Fibroblast of pulmonary artery (primary cell): ENCODE measurements at places on chromosomes 5 and 9.

GRCh38 chr9:136823136-136824046 lies 15.6 kb downstream of the RABL6 start:
- DNase-seq, result no peak

GRCh38 chr9:127664324-127664677 lies 42.5 kb upstream of the CFAP157 start:
- no peak for DNase-seq

DNA sequence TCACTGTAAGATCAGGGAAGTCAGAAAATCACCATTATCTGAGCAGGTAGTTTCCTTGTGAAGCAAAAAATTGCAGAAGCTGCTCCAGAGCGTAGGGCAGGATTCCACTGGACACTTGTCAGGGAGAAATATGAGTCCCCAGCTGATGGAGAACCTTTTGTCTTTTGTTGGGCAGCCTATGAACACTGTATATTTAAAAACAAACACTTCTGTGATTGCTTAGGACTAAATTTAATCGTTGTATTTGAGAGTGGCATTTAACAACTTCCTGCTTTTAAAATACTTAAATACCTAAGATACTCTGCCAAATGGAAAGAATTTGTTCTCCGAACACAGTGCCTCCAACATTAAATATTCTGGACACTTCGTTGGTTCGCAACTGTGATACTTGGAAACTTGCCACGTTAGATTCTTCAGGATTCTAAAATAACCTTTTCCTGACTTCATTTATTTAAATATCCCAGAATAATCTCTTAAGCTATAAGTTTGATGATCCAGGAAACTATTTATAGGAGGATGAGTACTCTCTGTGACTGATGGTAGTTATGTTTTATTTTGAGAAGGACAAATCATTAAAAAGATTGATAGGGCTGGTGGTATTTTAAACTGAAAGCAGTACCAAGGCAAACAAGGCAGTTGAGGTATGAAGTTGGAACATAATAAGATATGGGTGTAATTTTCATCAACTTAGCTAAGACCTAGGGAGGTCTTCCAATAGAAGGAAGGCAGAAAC lies 2.7 kb upstream of the HSPA4 start:
- peak; percentile 32 for DNase-seq

GRCh38 chr5:121218086-121218485 lies 633.6 kb upstream of the FTMT start:
- no peak for DNase-seq

DNA sequence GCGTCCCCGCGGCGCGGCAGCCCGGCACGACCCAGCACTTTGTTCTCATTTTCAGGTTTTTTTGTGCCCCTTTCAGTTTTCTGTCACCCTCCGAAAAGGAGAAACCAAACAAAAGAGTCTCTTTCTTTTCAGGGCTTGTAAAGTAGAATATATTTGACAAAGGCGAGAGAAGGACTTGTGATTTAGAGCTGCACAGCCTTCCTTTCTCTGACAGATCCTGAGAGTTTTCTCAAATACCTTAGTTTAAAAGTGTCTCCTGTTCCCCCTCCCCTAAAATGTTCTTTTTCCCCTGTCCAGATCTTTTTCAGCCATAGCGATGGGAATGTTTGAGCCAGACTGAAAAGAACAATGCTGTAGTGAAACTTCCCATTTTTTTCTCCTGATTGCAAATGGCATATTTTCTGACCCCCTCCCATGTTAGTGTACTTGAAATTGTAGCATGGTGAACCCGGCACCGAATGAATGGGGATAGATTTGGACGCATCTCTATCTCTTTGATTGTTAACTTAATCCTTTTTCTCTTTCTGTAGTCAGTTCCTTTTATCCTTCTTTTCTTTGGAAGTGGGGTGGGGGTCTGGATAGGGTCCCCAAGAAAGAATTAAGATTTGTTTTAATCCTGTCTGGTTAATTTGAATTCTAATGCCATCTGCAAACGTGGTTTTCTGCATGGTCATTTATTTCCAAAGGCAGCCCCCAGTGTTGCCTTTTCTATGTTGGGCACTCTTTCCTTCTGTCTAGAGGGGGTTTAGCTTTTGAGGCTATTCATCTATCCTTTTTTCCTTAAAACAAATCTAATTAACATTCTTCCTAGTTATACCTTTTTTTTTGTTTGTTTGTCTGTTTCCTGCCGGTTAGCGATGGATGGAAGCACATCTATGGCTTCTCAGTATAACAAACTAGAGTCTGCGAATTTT lies 2.2 kb downstream of the ZSWIM6 start:
- no peak for DNase-seq

DNA sequence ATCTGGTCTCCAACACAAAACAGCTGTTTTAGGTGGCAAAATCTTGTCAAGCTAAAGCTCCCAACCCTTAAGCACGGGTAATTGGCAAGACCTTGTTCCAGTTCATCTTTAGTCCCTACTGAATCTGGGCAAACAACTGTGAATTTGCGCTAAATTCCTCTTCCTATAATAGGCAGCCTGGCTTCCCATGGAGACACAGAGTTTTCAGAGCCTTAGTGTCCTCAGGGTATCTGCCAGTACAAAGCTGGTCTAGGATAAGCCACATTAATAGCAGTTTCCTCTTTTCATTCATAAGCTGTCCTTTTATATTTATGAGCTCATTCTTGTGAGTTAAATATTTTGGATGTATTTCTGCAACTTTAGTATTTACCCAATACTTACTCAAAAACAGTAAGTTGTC lies 59.5 kb downstream of the FGF10 start:
- DNase-seq, result no peak

DNA sequence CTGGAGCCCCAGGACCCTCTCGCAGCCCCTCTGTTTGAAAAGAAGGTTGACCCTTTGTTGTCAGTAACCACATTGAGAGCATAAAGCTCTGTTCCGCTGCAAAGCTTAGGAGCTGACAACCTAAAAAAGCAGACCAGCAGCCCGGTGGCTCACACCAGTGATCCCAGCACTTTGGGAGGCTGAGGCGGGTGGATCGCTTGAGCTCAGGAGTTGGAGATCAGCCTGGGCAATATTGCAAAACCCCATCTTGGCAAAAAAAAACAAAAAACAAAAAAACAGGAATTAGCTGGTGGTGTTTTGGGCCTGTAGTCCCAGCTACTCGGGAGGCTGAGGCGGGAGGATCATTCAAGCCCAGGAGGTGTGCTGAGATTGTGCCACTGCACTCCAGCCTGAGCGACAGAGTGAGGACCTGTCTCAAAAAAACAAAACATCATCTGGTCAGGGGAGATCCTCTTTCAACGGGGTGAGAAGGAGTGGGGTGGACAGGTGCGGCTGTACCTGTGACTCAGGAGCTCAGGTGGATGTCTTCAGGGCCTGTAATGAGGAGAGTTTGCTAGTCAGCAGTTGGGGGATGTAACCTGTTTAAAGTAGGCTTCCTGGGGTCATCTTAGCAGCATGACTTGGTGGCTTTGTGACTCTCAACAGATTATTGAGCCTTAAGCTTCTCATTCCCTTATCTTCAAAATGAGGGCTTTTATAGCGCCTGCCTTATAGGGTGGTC lies 694 bp upstream of the REEP2 start:
- DNase-seq, result no peak

- peak; percentile 63 for DNase-seq
Observed at GRCh38 chr5:96209829-96210228, 223.2 kb downstream of the PCSK1 start.

GRCh38 chr5:150789450-150789849 lies 10.9 kb downstream of the SMIM3 start:
- no peak for DNase-seq

- DNase-seq, result no peak
Observed at GRCh38 chr9:16112116-16112515, 559.3 kb downstream of the CCDC171 start.

DNA sequence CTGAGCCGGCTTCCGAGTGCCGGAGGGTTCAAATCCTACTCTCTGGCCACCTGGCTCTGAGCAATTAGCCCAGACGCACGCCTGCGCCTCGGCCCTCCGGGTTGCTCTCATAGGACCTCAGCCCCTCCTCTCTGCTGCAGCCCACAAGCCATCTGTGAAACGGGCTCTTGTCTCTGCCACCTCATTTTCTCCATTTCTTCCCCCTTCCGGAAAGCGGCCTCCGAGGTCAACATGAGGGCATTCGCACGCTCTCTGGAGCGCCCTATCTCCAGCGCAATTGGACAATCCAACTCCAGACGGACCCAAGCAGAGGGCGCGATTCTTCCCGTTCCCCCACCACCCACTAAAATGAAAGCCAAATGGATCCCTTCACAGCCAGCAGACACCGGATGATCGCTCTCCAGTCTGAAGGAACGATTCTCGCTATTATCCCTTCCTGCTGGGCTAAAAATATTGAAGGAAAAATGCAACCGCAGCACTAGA lies 41.5 kb downstream of the VAV2 start:
- peak; percentile 60 for DNase-seq

GRCh38 chr5:126499853-126500342 lies 76.7 kb downstream of the GRAMD2B start:
- DNase-seq, result peak; percentile 39

- DNase-seq, result peak; percentile 64
Observed at GRCh38 chr9:128927731-128928411, 7.1 kb downstream of the PHYHD1 start.

- DNase-seq, result no peak
Observed at GRCh38 chr5:22063717-22064116, 789.4 kb downstream of the CDH12 start.

- no peak for DNase-seq
Observed at GRCh38 chr9:89006996-89007967, 16.0 kb downstream of the S1PR3 start.

- no peak for DNase-seq
Observed at GRCh38 chr5:73318308-73318719, 130.3 kb downstream of the FOXD1 start.

GRCh38 chr5:178339272-178339671 lies 106.7 kb upstream of the PHYKPL start:
- no peak for DNase-seq

- no peak for DNase-seq
Observed at GRCh38 chr5:11599499-11599898, 304.7 kb downstream of the CTNND2 start.

- peak; percentile 20 for DNase-seq
Observed at GRCh38 chr5:75671506-75671905, 45.7 kb downstream of the POC5 start.

GRCh38 chr5:145708169-145708568 lies 127.0 kb downstream of the PRELID2 start:
- no peak for DNase-seq

DNA sequence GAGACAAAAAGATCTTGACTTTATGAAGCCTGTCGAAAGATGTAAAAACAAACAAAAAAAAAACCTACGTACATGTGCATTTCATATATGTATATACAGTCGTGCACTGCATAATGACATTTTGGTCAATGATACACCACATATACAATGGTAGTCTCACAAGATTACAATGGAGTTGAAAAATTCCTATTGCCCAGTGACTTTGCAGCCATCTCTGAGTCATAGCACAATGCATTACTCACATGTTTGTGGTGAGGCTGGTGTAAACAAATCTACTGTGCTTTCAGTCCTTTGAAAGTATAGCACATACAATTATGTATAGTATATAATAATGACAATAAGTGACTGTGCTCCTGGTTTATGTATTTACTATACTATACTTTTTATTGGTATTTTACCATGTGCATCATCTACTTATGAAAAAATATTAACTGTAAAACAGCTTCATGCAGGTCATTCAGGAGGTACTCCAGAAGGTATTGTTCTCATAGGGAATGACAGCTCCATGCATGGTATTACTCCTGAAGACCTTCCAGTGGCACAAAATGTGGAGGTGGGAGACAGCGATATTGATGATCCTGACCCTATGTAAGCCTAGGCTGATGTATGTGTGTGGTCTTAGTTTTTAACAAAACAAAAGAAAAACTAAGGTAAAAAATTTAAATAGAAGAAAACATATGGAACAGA lies 73.7 kb upstream of the FST start:
- peak; percentile 87 for DNase-seq

- DNase-seq, result peak; percentile 82
Observed at GRCh38 chr9:36597412-36598178, 24.9 kb downstream of the MELK start.

- DNase-seq, result no peak
Observed at GRCh38 chr5:82802954-82803353, 274.2 kb downstream of the TMEM167A start.

DNA sequence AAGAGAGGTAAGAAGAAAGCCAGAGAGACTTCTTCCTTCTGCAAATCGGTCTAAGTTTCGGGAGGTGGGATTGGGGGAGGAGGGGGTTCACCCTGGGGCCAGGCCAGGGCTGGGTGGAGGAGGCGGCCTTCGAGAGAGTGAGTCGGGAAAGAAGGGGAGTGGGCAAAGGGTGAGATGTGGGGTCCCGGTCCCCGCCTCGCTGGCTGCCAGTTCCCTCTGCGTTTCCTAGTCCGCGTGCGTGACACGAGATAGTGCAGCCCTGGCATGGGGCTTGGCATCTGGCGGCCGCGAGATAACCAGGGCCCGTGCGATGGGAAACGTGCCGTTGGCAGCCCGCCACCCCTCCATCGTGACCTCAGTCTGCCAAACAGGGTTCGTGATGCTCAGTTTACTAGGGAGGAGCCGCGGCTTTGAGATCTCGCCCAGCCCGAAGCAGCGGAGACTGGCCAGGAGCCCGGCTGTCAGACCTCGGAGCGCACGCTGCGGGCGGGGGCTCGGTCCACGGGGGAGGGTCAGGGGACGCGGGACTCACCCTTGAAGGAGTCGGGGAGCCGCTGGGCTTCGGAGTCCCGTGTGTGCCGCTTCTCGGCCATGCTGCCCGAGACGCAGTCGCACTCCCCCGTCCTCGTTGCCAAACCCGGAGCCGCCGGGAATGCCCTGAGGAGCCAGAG lies at the start of gene STOM:
Gene STOM (minus strand): TSS at position 656 of the 671 bp plus-strand sequence. CDS start 63 bp downstream, at position 593.
- DNase-seq, result peak; percentile 92

DNA sequence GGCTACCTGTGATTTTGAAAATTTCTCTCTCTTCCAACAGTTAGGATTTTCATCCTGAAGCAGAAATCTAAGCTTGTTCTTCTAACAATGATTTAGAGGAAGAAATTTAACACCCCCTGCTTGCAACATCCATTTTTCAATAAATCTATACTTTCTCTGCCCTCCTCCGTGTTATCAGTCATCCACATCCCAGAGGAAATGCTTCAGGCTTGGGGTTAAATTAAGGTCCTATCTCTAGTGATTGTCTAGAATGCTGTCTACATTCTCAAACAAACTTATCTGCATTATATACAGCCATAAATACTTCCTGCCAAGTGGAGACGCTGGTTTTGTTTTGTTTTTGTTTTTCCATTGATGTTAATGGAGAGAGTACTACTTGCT lies 371.0 kb downstream of the CSNK1G3 start:
- DNase-seq, result peak; percentile 14

DNA sequence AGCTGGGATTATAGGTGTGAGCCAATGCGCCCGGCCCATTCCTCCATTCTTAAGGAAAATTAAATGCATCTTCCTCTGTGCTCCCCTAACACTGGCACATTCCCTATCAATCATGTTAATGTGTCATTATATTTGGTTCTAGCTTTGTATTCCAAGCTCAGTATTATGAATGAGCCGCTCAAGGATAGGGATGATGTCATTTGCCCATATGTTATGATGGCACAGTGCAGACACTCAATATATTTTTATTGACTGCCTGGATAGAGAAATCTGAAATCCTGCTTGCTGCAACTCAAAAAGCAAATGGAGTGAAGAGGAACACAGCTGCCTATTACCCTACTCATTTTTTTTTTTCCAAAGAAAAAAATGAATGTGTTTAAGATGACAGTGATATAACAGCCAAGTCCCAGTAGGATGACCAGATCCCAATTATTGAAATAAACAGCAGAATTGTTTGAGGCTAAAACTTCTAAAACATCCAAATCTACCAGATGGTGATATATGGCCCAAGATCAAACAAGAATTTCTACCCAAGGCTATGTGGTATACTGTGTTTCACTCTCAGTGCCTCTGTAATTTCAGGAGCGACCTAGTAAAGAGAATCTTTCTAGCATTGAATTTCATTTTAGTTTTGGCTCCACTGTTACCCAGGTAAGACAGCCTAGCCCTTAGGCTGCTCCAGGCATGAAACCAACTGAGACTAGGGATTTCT lies 16.3 kb downstream of the SUSD1 start:
- DNase-seq, result no peak

- peak; percentile 34 for DNase-seq
Observed at GRCh38 chr9:127910613-127911205, 6.1 kb downstream of the ST6GALNAC4 start.
